ENCODE measurements at places on chromosomes 7 and 10. TPM values are rescaled to one million over a fixed set of nuclear protein-coding genes. Genes with fewer than 3 reads are reported as not detected.

- DNase-seq: no peak
Measured at GRCh38 chr10:77311186-77311585, 326.4 kb downstream of the KCNMA1 start.

DNA sequence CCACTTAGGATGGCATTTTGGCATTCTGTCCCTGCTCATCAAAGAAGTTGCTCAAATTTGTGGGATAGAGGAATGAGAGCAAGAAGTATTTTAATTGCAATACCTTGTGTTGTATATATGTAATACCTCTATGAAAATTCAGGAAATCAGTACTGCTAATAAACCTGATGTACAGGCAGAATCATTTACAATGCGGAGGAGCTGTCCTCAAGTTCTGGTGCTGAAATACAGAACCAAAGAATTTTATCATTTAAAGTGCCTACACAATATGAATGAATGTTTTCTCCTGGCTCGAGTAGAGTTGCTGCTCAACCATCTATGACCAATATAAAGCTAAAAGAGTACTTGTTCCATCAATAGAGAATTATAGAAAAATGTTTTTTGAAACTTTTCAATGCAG is 305.8 kb downstream of the PLXNA4 start:
- DNase-seq: no peak

DNA sequence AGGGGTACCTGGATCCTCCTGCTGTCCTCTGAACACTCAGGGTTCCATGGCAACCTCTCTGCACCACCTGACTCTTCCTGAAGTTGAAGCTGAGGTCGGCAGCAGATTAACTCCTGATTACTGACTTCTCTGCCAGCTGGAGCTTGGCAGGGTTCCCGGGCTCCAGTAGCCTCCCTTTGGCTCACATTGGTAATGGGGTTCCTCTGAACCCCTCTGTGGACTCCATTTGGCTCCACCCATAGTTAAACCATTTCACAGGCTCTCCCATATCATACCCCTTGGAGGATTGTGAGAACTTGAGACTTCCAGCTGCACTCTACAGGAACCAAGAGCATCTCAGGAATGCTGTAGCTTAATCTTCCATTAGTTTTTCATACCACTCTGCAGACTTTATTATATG is 292.5 kb downstream of the HDAC9 start:
- DNase-seq: no peak

DNA sequence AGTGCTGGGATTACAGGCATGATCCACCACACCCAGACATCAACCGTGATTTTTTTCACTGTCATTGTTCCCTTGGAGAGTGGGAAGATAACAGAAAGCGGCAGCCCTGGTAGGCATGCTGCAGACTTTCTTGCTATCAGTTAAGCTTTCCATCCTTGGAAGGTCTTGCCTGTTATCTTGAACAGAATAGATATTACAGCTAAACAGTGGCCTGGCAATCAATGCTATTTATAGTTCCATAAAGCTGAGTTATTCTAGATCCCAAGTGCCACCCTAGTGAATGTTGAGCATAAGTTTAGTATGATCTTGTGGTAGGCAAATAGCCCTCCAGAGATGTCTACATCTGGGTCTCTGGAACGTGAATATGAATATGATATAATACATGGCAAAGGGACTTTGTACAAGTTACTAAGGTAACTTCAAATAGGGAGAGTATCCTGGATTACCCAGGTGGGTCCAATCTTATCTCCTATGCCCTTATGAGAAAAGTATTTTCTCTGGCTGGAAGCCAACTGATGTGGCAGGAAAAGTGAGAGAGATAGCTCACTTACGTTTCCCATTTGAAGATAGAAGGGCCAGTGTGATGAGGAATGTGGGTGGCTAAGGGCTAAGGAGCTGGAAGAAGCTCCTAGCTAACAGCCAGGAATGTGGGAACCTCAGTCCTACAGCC is 609.1 kb upstream of the IGFBP3 start:
- no peak for DNase-seq

GRCh38 chr7:17477182-17477581 is 178.7 kb downstream of the AHR start:
- no peak for DNase-seq

- no peak for DNase-seq
Measured at GRCh38 chr7:100132697-100133151, 6.0 kb downstream of the MBLAC1 start.

- DNase-seq: no peak
Measured at GRCh38 chr10:96513305-96513697, 425 bp downstream of the TLL2 start.

DNA sequence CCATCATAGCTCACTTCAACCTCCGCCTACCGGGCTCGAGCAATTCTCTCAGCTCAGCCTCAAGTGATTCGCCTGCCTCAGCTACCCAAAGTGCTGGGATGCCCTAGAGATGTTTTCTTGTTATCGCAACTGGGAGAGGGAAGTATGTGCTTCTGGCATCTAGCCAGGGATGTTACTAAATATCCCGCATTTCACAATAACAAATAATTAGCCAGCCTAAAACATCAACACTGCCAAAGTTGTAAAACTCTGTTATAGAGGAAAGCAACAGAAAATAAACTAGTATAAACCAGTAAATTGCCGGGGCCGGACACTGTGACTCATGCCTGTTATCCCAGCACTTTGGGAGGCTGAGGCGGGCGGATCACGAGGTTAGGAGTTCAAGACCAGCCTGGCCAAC is 7.2 kb downstream of the INA start:
- no peak for DNase-seq

DNA sequence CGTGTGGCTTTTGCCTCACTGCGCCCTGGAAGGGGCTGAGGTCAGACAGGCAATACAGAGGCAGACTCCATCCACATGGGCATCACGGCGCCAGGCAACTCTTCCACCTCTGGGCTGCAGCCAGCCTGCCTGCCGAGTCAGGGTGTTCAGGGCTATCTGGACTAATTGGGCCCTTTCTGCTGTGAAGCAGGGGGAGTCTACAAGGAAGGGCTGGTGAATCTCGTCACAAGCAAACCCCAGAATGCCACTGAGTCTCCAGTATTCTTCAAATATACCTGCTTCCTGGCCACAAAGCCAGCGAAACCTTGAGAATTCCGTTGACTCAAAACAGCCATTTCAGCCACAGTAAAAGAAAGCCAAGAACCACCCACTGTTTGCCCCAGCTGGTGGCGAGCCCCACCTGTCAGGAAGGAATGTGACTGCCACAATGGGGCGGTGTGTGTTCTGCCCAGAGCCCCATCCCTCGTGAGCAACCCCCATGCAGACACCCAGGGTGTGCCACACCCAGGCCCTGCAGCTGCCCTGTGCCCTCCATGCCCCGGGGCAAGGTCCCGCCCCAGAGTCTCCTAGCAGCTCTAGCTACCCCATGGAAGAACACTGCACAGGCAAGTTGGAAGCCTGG is 117.3 kb downstream of the FAM53B start:
- DNase-seq: no peak

DNA sequence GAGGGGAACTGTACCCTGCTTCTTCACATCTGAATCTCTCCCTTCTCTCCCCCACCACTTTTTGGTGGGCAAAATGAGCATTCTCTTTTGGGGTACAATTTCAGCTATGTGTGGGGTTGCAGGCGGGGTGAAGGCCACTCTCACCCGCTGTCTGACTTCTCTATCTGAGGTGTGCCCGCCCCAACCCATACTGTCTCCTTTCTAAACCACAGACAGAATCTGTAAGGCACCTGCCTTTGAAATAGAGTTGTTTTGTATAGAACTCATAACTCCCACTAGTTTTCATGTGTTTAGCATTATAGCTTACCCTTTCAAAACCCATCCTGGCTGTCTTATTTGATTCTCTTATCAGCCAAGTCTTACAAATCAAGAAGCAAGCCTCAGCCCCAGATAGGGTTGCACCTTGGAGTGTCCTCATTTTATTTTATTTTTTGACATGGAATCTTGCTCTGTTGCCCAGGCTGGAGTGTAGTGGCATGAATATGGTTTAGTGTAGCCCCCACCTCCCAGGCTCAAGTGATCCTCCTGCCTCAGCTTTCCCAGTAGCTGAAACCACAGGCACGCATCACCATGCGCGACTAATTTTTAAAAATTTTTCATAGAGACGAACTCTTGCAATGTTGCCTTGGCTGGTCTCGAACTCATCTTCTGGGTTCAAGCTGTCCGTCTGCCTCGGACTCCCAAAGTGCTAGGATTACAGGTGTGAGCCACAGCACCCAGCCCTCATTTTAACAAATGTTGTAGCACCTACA is 11.9 kb downstream of the TSPAN14 start:
- no peak for DNase-seq

DNA sequence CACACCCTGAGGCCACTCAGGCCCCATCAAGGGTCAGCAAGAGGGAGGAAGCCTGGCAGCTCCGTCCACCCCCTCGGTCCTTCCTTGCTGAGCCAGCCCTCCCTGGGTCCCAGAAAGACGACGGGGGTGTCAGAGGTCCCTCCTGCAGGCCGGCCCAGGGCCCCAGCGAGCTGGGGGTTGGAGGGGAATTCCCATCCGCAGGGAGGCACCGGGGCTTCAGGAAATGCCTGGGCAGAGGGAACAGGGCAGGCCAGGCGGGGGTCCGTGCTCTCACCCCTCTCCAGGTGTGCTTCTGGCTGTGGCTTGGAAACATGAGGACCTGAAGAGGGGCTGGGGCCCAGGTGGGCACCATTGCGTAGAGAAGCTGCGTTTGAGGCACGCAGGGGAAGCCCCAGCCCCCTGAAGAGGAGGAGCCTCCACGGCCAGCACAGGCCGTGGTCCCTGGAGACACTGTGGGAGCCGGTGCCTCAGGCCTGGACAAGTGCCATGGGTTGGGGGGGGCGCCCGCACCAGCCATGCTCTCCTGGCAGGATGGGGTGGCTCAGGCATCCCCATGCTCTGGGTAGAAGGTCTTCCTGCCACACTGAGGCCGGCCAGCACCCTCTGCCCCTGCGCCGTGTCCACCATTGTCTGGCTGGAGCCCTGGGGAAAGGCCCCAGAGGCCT is 66.7 kb downstream of the PDGFA start:
- DNase-seq: no peak

GRCh38 chr10:6719561-6719960 is 139.5 kb upstream of the PRKCQ start:
- no peak for DNase-seq

DNA sequence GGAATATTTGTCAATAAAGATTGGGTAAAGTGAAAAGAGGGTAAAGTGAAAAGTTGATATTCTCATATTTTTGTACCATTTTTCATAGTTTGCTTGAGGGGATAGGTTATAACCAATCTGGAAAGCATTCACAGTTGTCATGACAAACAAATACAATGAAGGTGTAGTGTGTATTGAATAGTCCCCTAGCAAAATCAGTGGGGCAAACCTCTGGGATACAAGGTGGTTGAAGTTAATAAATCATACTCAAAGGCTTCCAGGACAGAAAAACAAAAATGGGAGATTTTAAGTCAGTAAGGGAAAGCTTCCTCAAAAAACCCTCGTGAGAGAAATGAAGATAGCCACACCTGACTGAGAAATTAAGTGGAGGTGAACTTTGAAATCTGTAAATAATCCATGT is 39.4 kb downstream of the PHTF2 start:
- DNase-seq: no peak

DNA sequence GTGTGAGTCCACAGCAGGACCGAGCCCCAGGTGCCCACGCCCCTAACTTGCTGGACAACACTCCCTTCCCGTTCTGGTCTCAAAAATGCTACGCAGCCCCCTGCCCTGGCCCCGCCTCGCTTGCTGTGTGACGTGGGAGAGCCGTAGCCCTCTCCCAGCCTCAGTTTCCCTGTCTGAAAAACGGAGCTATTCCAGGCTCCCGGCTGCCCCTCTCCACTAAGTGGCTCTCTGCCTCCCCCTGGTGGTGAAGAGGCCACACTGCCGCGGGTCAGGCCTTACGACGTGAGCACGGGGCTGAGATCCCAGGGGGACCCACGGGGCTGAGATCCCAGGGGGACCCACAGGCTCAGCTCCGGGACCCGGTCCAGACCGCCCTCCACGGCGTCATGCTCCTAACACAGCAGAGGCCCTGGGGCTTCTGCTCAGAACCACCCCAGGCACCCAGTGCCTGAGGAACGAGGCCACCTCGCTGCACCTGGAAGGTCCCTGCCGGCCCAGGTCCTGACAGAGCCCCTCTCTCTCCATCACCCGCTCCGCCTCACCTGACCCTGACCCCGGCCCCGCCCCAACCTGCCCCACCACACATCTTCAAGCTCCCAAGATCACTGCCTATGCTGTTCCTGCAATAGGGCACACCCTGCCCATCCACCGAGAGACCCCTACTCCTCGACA is 26.7 kb downstream of the MICALL2 start:
- no peak for DNase-seq

DNA sequence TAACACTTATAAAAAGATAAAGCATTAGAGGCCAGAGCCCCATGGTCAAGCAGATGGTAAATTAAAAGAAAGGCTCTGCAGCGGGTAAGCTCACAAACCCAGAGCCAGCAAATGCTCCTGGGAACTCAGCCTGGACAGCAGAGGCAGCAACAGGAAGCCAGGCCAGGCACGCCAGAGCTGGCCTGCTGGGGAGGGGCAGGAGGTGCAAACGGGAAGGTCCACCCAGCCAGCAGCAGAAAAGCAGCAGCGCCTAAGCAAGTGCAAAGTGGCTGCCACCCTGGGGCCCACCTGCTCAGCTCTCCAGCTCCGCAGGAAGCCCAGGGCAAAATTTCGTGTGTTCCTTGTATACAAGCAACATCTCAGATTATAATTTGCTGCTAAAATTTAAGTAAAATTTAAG is 82.7 kb upstream of the GPR22 start:
- DNase-seq: no peak

- DNase-seq: no peak
Measured at GRCh38 chr10:6615971-6616370, 35.9 kb upstream of the PRKCQ start.

GRCh38 chr10:5829267-5829666 is 16.0 kb upstream of the GDI2 start:
- DNase-seq: no peak

DNA sequence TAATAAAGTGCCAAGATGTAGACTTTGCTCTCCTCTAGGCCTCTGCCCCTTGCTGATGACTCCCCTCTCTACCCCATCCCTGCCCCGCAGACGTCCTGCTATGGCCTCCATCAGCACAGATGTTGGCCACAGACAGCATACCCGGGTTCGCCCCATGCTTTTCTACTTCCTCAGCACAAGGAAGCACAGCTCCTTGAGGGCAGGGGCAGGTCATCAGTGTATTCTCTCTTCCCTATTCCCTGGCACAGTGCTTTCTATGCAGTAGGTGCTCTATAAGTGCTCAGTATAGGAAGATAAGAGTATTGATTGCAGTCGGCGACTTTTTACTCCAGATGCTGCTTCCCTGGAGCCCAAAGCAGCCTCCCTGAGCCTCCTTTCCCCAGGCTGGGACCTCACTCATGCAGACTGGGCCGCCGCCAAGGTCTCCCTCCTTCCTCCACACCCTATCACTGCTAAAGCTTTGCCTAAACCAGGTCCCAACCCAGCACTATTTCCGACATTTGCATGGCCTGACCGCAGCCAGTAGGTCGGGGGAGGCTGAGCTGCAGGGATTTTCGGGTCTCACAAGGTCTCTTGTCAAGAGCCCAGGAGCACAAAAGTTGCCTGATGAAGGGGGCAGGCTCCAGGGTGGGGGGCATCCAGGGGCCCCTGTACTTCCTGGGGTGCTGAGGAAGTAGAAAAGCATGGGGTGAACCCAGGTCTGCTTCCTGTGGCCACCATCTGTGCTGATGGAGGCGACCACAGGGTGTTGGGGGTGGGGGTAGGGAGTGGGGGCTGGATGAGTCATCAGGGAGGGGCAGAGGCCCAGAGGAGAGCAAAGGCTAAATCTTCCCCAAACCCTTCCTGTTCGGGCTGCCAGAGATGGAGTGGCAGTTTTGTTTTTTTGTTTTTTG is 8.0 kb downstream of the CALHM3 start:
- no peak for DNase-seq

- no peak for DNase-seq
Measured at GRCh38 chr7:102251531-102252365, 34.9 kb upstream of the SH2B2 start.

Gene POLR2J2
- polyA plus RNA-seq: 4.4 TPM

Gene ABCB4
- 2.8 TPM for polyA plus RNA-seq

Gene NUDT13
- 10.1 TPM for polyA plus RNA-seq

Gene HTR7
- 0.54 TPM for polyA plus RNA-seq

Gene TMED4
- 176 TPM for polyA plus RNA-seq

Gene MOGAT3
- polyA plus RNA-seq: 1.2 TPM
